ENCODE measurements at places on chromosomes 11 and 22.

GRCh38 chr11:36398231-36398953 is 102.3 kb downstream of the PRR5L start:
- DNase-seq = no peak

- peak; percentile 69 for DNase-seq
These were observed 50.7 kb downstream of the TP53I11 start for GRCh38 chr11:44899959-44900358.

DNA sequence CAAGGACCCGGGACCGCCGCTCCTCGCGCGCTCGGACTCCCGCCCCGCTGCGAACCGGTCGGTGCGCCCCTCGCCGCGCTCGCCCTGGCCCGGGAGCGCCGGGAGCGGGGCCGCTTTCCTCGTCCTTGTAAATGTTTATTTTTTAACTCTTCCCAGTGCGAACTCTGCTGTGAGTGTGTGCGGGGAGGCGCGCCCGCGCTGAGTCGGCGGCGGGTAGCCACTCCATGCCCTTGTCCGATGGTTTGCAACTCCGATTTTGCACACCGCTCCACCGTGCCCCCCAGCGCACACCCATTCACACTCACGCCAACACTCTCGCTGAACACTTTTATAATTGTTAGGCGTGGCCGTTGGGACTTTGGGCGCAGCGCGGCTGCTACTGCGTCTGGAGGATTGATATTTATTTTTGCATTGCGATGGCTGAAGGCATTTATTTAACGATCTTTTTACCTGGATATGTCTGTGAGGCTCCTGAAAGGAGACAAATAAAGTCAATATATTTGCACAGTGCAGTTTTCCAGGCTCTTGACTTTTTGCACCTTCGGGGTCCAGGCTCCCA is 1.0 kb downstream of the C11orf96 start:
- peak; percentile 36 for DNase-seq

- DNase-seq = no peak
These were observed 67.6 kb downstream of the UBASH3B start for GRCh38 chr11:122723106-122723505.

DNA sequence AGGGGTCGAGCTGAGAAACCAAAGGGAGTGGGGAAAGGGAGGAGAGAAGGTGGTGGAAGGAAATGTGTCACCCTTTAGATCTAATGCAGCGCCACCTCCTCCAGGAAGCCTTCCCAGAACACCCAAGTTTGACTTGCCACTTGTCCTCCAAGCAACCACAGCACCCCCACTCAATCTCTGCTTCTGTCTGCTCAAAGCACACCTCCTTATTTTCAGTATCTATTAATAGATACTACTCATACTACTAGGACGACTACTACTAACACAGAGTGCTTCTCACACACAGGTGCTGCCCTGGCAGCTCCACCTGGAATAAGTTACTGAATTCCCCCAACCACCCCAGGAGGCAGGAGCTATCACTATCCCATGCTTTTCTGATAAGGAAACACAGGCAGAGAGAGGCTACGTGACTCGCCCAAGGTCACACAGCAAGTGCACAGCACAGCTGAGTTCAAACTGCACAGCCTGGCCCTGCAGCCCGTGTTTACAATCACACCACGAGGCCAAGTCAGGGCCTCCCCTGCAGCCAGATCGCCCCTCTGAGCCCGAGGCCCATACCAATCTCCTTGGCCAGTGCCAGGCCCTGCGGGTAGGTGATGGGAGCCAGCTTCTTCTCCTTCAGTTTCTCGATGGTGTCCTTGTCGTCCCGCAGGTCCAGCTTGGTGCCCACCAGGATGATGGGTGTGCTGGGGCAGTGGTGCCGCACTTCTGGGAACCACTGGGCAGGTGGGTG is 13.2 kb downstream of the RAC2 start:
- no peak for DNase-seq

DNA sequence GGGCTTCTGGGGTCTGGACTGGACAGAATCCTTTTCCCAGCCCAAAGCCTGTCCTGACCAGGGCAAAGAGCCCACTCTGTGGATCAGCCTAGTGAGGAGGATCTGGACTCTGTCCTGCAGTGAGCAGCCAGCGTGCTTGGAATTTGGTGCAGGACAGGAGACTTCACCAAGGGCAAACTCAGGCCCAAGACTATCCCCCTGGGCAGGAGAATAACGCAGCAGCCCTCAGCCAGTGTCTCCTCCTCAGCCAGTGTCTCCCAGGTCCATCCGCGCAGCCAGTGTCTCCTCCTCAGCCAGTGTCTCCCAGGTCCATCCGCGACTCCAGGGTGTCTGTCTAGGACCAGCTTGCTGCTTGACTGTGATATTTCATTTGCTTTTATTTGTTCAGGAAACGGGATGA is 1334.0 kb downstream of the TBC1D22A start:
- DNase-seq = no peak

- DNase-seq = no peak
These were observed 439 bp downstream of the LMO1 start for GRCh38 chr11:8263109-8263768.

DNA sequence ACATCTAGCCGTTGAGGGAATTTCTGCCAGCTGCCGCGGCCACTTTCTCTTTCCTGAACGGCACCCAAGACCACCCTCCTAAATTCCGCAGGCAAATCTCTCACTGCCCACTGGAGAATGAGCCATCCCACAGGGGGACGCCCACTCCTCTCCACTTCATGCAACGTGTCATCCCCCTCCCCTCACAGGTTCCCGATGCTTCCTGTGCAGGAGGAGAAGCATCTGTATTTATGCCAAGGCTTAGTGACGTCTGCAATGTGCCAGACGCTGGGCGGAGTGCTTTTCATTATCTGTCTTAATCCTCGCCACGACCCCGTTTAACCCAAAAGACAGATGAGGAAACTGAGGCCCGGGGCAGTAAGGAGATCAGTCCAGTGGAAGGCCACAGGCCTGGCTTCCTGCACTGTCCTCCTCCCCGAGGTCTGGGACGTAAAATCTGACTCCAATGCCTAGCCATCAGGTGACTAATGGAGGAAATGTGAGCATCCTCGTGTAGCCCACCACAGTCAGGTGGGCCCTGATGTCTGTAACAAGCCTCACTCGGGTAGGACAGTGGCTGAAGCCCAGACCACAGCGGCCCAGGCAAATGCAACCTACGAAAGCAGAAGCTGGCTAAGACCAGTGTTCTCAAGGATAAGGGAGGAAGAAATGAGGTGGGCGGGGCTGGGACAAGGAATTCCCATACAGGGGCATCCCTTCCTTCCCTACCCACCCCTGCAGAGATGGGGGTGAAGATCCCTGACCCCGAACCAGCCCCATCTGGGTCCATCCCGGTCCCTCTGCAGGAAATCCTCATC is 23.1 kb downstream of the MN1 start:
- no peak for DNase-seq

DNA sequence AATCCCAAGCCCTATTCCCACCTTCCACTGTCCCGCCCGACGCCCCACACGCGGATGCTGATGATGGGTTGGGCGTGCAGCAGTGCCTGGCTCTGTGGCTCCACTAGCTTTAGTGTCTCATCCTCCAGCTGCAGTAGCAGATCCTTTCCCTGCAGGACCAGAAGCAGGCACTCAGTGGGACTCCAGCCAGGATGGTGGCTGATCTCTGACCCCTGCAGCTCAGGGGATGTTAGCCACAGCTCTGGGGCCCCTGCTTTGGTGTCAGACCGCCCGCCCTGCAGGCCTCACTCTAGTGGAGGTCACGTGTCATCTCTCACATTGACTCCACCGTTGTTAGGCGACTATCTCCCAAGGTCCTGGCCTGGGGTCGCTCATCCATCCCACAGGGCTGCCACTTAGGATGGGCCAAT is 11.8 kb downstream of the SMPD1 start:
- no peak for DNase-seq

DNA sequence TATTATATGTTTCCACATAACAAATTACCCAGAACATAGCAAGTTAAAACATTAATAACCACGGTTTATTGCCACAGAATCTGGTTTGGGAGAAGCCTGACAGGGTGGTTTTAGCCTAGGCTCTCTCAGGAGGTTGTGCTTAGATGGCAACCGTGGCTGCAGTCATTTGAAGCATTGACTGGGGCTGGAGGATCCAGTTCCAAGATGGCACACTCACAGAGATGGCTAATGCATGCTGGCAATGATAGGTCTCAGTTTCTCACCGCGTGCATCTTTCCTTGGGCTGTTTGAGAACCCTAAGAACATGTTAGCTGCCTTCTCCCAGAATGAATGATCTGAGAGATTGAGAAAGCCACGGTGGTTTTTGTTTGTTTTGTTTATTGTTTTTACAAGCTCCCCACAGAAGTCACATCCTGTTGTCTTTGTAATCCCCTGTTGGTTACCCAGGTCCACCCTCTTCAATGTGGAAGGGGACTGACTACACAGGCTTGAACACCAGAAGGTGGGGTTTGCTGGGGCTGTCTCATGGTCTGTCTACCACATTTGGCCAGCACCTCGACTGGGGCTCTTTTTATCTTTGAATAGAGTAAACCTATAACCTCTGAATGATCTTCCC is 36.6 kb upstream of the GRAMD1B start:
- no peak for DNase-seq

All from fibroblast of pulmonary artery (primary cell).